H7 (cell line): ENCODE measurements at places on chromosomes 4 and X.

DNA sequence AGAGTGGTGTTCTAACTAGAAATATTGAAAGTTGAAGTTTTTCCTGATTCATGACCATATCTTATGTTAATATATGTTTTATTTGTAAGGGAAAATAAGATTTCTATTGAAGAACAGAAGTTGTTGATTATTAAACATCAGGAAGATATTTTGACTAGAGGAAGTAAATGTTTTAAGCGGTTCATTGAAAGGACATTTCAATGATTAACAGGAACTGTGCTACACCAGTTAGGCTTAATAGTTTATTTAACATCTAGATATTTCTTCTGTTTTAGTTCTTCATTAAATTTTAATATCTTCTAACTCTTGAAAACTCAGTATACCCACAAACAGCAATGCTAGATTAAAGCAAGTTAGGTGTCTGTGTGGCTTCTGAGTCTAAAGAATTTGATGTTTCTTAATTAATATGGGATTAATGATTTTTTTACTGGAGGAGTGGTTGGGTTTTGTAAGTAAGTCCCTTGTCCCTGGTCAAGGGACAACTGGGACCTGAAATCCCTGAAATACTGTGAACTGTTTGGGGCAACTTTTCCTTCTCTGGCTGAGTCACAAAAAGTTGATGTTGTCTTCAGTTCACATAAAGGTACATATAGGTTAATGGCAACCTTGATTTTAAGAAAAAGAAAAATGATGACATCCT is 42.9 kb upstream of the CYP4V2 start:
- DNase-seq = no peak

- DNase-seq = no peak
Measured at GRCh38 chr4:14419516-14419915, 582.8 kb upstream of the CPEB2 start.

- DNase-seq = no peak
Measured at GRCh38 chr4:156111686-156112085, 158.0 kb upstream of the CTSO start.

- DNase-seq = peak; percentile 42
Measured at GRCh38 chrX:12894074-12895030, 12.1 kb upstream of the TLR8 start.

DNA sequence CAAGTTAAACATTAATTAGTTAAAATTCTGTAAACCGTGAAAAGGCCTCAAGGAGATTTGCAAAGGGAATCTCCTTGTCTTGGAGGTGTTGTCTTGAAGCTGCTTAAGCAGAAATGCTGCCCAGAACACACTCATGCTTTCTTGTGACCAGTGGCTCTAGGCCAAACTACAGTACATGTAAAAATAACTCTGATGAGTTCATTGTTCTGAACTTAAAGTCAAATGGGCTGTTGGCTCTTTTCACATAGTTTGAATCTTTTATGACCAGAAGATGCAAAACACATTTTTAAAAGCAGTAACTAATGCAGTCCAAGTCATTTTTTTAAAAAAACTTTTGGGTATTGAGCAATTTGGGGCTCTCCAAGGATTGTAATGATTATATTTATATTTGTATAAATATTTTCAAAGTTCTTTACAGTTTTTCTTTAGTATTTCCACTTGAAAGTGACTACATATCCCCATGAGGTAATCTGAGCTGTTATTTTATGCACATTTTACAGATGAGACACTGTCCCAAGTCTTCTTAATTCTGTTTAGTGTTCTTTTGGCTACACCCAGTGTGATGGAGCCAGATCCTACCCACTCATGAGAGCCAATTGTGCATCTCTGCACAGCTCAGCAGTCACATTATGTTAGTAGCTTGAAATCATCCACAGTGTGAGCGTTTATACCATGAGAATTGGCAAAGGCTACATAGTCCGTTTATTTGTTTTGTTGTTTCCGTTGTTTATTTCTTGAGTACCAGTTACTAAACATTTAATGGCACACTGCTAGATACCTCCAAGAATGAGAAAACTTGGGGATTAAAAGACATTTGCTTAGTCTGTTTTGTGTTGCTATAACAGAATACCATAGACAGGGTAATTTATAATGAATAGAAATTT is 112.8 kb upstream of the ATXN3L start:
- no peak for DNase-seq

DNA sequence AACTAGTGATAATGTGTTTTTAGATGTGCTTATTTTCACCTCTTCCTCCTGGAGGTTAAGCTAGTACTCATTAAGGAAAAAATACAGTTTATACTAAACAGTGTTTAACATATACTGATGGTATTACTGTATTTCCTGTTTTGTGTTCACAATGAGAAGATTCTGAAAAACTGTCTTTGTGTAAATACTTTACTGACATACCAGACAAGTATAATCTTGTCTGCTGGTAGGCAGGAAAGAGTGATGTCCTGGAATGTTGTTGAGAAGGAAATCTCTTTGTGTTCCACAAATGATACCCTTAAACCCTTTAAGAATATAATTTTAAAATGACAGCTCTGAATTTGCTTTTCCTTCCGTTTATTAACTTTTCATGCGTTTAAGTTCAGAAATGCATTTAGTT is 205.5 kb upstream of the NUDT6 start:
- no peak for DNase-seq

DNA sequence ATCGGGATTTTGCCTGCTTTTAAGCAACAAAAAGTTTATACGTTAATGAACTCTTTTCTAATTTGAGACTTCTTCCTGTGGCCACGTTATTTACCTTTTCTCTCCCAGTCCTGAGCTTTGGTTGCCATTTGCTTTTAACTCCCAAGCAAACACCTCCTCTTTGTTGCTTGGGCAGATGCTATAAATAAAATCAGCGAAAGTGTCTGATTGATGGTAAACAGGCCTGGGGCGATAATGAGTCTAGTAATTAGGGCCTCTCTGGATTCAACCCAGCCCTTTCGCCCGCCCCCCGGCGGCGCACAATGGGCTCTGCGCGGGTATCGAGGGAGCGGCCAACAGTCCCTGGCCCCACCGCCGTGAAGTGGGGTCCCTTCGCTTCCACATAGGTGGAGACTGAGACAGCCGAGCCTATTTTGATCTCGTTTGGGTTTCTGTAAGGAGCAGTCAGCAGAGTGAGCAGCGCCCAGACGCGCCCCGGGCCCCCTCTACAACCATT is 790 bp downstream of the CLGN start:
- DNase-seq = peak; percentile 66

- DNase-seq = peak; percentile 32
Measured at GRCh38 chr4:86586160-86586572, 7.9 kb upstream of the PTPN13 start.

DNA sequence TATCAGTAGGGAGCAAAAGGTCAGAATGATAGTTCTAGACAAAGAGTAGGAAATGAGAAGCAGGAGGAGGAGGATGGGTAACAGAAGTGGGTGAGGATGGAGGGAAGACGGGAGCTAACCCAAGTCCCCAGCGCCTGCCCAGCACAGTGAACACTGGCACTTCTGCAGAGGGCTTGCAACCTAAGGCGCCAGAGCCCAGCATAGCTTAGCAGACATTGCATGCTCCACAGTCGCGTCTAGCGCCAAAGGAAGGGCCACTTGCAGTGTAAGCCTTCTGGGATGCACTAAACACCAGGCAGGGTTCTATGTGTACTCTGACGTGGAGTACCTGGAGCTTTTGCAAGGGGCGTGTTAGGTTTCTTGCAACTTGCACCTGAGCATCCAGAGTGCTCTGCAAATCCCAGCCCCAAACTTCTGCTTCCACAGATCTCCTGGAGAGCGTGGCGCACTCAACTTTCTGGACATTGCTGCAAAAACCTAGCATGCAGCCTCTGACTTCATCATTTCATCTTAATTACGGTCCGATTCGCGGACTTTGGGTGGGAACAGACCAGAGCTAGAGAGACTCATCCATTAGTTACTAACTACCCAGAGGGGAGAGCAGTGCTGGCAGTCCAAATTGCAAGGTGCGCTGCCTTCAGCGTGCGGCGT is 46.5 kb upstream of the NKAP start:
- peak; percentile 38 for DNase-seq

DNA sequence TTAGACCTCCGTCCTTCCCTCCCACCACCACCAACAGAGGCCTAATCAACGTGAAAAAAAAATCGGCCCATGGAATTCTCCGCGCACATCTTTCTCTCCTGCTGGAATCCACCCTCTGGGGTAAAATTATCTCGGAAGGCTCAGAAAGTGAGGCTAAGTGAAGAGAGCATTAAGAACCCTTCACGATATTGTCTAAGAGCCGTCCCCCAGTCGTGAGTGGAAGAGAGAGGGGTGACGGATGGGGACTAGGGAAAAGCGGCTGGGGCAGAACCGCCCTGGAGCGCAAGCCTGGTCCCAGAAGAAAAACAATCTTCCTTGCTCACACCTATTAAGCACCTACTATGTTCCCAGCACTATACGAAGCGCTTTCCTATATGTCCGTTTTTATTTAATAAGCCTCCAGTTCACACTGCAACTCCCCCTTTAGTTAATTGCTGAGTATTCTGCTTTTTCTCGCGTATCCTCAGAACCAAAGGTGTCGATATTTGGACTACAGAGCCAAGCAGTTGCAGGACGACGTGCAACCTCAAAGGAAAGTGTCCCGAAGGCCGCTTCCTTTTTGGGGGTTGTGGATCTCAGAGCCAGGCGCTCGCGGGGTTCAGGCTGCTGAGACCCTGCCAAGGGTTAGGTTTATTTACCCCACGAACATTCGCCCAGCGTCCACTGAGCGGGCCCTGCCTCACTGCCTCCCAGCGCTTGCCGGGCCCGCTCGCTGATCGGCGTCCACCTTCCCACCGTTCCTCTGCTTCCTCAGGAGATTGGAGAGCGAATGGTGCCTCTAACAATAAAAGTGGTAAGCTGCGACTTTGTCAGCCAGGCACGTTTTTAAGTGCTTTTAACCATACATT is 889 bp downstream of the MGARP start:
- peak; percentile 65 for DNase-seq

DNA sequence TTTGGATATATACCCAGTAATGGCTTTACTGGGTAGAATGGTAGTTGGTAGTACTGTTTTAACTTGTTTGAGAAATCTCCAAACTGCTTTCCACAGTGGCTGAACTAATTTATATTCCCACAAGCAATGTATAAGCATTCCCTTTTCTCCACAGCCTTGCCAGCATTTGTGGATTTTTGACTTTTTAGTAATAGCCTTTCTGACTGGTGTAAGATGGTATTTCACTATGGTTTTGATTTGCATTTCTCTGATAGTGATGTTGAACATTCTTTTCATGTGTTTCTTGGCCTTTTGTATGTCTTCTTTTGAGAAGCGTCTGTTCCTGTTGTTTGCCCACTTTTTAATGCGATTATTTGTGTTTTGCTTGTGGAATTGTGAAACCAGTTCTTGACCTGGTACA is 290.5 kb downstream of the BMPR1B start:
- DNase-seq = no peak

GRCh38 chr4:163384926-163385325 is 41.2 kb downstream of the NPY5R start:
- DNase-seq = no peak

DNA sequence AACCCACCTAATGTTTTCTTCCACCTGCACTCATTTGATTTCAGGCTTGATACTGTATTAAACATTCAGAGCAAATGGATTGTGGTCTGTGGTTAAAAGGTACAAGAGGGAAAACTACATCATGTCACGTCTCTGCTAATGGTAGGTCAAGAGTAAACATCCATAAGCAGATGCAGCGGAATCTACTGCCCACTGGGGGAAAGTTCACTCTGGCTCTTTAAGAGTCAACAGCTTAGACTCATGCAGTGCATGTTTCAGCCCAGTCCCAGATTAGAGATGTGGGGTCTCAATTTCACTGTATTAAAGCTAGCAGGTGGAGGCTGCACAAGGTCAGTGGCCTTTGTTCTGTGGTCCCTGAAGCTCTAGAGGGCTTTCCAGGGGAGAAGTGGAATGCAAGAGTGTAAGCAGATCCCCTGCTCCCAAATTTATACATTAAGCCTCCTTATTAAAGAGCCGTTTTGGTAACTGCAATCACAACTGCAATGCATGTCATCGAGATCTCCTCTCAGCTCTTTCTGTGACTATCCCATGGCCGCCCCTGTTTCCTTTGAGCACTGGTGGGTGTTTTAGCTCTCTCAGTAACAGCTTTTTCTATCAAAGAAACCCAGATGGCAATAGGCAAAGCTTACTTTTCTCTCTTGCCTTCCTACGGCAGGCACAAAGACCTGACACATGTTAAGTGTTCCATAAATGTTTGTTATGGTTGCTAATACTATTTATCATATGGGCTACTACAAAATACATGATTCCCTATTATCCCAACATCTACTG is 53.4 kb downstream of the LDB2 start:
- no peak for DNase-seq

GRCh38 chrX:43688586-43688985 is 32.5 kb downstream of the MAOA start:
- no peak for DNase-seq

- peak; percentile 13 for DNase-seq
Measured at GRCh38 chrX:18252644-18253359, 32.1 kb upstream of the BEND2 start.

DNA sequence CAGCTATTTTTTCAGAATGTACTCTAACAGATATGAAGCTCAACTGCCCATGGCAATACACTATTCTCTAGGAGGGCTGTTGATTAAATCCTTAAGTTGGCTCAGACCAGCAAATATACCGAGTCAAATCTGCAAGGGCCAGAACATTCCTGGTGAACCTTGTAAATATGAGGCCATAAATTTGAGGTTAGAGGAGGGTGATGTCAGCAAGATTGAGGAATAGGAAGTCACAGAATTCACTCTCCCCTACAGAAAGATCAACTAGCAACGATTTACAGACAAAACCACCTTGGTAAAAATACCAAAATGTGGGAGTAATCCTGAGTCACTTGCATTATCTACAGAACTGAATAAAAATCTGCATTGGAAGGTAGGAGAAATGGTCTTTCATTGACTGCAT is 399.3 kb downstream of the GPM6A start:
- DNase-seq = no peak

DNA sequence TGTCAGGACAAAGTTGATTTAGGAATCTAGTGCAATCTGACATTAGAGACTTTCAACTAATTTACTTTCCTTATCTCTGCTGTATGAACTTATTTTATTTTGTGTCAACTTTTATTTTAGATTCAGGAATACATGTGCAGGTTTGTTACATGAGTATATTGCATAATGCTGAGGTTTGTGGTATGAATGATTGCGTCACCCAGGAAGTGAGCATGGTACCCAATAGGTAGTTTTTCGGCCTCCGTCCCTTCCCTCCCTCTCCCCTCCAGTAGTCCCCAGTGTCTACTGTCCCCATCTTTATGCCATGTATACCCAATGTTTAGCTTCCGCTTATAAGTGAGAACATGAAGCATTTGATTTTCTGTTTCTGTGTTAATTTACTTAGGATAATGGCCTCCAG is 68.7 kb upstream of the TEX13D start:
- DNase-seq = no peak

GRCh38 chr4:95023110-95023509 is 265.4 kb downstream of the BMPR1B start:
- no peak for DNase-seq
